Activated B cell treated with CpG ODN at 0.5 μM for 24 hours (primary cell): ENCODE measurements at places on chromosomes 16 and 17.

DNA sequence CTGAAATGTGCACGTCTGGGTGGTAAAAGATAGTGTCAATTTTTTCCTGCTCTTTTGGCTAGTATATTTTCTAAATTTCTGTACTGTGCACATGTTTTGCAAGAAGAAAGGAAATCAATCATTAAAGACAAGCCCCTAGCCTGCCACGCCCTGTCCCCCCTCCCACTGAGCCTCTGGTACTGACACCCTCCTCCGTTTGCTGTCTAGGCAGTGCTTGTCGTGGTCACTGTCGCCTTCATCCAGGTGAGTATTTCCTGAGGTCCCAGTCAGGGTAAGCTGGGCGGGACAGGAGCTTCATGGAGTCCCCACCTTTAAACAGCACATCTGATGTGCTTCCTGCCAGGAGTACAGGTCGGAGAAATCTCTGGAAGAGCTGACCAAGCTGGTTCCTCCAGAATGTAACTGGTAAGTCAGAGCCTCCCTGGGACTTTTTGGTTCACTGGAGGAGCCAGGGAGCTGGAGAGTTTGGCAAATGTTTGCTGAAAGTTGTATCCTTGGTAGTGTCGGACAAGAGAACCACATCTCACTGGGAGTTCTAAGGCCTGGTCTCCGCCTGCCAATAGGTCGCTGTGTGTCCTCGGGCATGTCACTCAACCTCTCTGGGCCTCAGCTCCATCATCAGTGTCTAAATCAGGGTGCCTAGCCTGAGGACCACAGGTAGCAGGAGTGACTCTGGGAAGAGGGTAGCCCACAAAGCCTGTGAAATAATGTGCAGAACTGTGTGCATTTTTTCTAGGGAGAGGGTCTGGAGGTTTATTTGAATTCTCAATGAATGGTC is 42.2 kb downstream of the ATP2C2 start:
- DNase-seq, result no peak

- no peak for DNase-seq
These were observed 168.6 kb downstream of the HAPSTR1 start for GRCh38 chr16:9259914-9260608.

GRCh38 chr17:81064678-81065475 is 29.9 kb downstream of the BAIAP2 start:
- DNase-seq, result no peak

- no peak for DNase-seq
These were observed 32.0 kb upstream of the B4GALNT2 start for GRCh38 chr17:49100601-49101000.

GRCh38 chr16:31077592-31078396 is 3.6 kb downstream of the ZNF646 start:
- DNase-seq, result no peak

DNA sequence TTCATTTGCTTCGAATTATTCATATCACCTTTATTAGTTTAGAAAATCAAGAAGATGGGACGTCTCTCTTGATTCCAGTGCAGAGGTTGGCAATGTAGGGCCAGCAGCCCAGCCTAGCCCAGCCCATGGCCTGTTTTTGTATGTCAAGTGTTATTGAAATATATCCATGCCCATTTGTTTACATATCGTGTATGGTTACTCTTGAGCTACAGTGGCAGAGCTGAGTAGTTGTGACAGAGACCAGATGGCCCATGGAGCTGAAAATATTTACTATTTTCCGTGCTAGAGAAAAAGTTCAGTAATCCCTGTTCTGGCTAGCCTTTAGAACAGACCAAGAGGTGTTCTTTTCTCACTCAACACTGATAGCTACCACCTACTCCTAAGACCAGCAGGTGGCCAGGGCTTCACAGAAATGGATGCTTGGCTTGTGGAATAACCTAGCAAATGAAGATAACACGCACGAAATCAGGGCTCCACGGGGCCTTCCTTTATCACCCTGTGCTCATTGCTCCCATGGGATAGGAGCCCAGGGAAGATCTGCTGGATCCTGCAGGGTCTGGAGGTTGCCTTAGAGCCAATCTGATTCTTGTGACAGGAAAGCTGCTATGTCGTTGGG is 123.2 kb upstream of the ANKFN1 start:
- no peak for DNase-seq

DNA sequence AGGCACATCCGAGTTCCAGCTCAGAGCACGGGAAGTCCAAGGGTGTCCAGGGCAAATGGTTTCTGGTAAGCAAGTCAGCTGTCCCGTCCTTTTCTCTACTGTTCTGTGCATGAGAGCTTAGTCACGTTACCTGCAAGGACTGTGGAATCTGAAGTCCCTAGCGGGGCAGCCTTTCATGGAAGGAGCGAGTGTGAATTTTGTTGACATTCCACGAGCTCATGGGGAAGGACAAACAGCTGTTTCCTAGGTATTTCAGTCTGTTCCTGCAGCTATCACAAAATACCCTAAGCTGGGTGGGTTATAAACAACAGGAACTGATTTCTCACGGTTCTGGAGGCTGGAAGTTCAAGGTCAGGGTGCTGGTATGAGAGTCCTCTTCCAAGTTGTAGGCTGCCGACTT is 109.2 kb downstream of the SDR42E1 start:
- DNase-seq, result no peak

DNA sequence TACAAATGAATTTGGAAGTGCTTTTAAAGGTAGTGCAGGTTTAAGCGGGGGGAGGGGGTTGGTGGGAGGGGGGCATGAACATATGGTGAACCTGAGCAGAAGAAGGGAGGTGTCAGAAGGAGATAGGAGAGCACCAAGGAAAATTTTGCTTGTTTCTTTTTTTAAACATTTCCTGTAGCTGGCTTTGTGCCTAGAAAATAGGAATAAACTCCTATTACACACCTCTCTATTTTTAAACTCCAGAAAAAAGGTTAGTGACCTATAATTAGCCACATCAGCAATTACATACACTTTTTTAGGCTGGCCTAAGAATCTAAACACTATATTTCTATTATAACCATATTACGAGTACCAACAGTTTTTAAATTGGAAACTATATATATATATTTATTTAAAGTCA is 159.1 kb downstream of the SKAP1 start:
- no peak for DNase-seq

- DNase-seq, result no peak
These were observed 203.1 kb downstream of the CBLN1 start for GRCh38 chr16:49078571-49078970.

DNA sequence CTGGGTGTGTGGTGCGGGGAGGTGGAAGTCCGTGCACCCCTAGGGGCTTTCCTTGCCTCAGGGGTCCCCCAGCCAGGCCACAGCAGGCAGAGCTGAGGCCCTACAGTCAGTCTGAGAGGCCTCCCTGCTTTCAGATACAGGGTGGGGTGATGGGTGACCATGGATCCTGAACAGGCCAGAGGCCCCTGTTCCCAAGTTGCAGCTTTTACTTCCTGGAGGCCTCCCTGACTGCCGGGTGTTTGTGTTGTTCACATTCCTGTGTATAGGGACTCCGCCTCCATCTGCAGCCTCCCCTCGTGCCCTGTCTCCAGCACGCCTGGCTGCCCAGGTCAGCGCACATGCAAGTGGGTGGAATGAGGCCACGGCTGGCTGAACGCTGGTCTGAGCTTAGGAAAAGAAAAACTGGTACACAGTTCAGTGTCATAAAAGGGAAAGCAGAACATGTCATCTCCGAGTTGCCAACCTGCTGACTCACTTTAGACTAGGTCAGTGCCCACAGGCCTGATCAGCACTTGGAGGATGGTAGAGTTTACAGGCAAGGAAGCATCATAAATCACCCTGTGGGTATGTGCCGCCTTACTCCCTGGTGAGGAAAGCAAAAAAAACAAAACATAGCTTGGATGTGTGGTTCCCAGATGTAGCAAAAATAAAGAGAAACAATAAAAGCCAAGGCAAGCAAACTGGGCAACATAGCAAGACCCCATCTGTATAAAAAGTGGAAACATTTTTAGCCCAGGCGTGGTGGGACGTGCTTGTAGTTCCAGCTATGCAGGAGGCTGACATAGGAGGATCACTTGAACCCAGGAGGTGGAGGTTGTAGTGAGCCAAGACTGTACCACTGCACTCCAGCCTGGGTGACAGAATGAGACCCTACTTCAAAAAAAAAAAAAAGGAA is 6.2 kb upstream of the SLC7A6 start:
- DNase-seq, result no peak

DNA sequence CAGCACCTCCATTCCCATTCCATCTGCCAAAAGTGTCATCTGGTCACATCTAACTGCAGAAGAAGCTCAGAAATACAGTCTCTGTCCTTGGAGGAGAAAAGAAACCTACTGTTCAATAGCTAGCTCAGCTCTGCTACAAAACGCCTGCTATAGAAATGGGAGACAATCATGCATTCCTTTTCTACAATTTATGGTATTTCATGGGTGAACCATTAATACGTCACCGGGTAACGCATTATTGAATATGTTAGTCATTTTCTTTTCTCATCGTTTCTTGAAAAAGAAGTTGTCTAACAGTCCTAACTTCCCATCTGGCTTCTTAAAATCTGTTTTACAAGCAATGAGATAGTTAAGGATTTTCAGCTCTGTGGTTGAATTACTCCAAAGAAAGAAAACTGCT is 496.7 kb upstream of the RBFOX1 start:
- no peak for DNase-seq
